ENCODE measurements at places on chromosomes 13 and 19.
A peak's percentile ranks its signal among the peaks of the same experiment; 100 is the strongest.

DNA sequence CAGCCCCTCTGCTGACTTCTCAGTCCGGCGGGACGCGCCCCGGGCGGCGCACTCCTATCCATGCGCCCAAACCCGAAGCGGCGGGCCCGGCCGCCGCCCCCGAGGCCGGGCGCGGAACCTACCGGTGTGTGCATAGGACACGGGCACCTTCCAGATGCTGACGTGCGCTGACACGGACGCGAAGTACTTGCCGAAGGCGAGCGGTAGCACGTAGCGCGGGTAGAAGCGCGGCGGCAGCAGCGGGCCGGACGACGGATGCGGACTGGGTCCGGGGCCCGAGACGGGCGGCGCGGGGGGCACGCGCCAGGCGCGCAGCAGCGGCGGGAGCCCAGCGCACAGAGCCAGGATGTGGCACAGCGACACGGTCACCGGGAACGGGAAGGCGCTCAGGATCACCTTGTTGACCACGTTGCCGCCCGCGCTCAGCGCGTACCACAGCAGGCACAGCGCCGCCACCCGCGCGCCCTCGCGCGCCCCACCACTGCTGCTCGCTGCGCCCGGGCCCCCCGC, 338 bp downstream of the SLC35E1 start:
- no peak for DNase-seq

GRCh38 chr19:12763100-12763499, 11.5 kb downstream of the BEST2 start:
- no peak for DNase-seq

- no peak for DNase-seq
These were observed 187.4 kb downstream of the SUCLA2 start for GRCh38 chr13:47813718-47814117.

DNA sequence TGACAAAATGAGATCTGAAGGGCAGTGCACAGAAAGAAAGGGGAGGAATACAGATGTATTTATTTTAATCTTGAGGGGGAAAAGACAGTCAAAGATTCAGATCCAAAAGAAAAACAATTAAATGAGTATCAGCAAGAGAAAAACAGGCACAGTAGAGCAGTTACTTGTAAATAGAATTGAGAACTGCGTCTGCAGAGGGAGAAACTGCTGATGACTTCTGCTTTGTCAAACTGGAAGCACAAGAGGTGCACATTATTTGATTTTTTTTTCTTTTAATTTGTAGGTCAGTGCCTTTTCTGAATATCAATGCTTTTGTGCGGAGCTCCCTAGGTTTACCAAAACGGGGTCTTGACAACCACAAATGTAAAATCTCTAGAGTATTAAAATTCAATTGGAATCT, 37.3 kb downstream of the EFNB2 start:
- DNase-seq, result no peak

- peak; percentile 60 for DNase-seq
These were observed at the start of gene KASH5 for GRCh38 chr19:49387936-49388372. Gene KASH5, plus strand, starts transcription at chr19:49388249. Its CDS starts 2,635 bp downstream, at chr19:49390884.
